ENCODE measurements at places on chromosomes 12 and 14. TPM values are rescaled to one million over a fixed set of nuclear protein-coding genes. Genes with fewer than 3 reads are reported as not detected.

- DNase-seq: no peak
These were observed 207.6 kb downstream of the BCL11B start for GRCh38 chr14:99064262-99064954.

DNA sequence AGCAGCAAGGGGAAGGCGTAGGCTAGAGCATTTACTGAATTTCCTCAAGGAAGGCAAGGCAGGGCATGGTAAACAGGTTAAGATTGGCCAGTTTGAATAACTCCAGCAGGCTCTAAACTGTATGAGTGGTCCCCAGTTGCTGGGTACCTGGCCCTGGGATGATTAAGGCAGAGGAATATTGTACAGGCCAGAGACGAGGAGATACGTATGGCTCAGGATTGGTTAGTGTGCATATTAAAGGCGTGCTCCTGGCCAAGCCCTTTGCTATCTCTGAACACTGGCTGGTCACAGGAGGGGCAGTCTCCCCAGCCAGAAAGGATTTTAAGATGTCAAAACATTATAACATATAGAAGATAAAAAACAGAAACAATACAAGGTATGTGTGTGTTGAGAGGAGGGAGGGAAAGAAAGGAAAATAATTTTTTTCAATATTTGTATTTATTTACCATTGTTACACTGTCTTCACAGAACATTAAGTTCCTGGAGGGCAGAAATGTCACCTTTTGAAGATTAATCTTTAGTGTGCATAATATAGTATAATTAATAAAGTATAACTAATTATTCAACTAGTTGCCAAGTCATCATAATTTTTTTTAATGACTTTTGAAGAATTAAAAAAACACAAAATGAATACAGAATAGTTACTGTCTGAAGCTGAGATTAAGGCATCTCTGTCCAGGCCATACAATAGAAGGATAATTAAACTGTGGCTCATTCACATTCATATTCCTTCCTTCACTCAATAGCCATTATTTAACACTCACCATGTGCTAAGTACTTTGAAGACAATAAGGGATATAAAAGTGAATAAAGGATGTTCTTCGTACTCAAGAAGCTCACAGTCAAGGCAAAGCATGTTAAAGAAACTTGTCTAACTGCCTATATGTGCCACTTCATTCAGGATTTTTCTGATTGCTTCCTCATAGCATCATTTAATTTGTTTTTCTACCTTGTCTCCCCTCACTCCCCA lies 41.9 kb downstream of the DCP1B start:
- no peak for DNase-seq

GRCh38 chr12:2374092-2374906 lies 321.5 kb downstream of the CACNA1C start:
- no peak for DNase-seq

- DNase-seq: no peak
These were observed 15.6 kb upstream of the FRMD6 start for GRCh38 chr14:51636109-51636508.

DNA sequence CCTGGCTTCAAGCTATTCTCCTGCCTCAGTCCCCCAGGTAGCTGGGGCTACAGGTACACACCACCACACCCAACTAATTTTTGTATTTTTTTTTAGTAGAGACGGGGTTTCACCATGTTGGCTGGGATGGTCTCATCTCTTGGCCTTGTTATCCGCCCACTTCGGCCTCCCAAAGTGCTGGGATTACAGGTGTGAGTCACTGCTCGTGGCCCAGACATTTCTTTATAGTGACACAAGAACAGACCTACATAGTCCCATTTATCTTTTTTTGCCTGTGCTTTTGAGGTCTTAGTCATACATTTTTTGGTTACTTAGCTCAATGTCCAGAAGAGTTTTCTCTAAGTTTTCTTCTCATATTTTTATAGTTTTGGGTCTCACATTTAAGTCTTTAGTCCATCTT lies 247.4 kb downstream of the SYT10 start:
- DNase-seq: no peak

- DNase-seq: no peak
These were observed 195.2 kb upstream of the LRIG3 start for GRCh38 chr12:59115526-59115925.

Gene PYGL
- 6.7 TPM for total RNA-seq

Gene C1QL4
- total RNA-seq: not detected
